ENCODE measurements at places on chromosomes 11 and 22.
A peak's percentile ranks its signal among the peaks of the same experiment; 100 is the strongest.

GRCh38 chr11:16738947-16739815 lies 734 bp downstream of the C11orf58 start:
- no peak for DNase-seq

GRCh38 chr11:14644226-14645014 lies 816 bp downstream of the PDE3B start:
- DNase-seq: peak; percentile 61

DNA sequence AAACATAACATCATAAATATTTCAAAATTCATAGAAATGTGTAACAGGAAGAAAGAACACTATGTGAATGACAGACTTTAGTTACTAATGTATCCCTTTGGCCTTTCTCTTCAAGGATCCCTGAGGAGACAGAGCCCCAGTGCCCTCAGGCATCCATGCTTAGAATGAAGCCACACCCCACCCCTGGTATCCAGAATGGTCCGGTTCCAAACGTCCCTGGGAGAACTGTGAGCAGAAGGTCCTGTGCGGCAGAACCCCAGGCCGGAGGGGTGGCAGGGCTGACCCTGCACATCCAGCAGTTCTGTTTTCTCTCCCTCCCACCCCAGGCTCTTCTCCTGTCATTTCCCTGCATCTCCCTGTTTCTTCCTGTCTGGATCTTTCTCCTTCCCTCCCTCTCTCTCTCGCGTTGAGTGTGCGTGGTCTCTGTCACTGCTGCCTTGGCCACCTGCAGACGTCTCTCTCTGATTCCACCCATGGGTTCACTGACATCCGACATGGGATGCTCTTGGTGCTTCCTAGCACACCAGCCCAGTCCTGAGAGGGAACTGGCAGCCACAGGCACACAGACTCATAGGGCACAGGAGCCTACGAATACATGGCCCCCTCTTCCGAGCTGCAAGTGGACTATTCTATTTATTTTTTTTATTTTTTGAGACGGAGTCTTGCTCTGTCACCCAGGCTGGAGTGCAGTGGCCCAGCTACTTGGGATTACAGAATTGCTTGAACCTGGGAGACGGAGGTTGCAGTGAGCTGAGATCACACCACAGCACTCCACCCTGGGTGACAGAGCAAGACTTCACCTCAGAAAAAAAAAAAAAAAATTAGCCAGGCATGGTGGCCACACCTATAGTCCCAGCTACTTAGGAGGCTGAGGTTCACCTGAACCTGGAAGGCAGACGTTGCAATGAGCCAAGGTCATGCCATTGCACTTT lies 5.7 kb downstream of the RFPL1 start:
- no peak for DNase-seq

DNA sequence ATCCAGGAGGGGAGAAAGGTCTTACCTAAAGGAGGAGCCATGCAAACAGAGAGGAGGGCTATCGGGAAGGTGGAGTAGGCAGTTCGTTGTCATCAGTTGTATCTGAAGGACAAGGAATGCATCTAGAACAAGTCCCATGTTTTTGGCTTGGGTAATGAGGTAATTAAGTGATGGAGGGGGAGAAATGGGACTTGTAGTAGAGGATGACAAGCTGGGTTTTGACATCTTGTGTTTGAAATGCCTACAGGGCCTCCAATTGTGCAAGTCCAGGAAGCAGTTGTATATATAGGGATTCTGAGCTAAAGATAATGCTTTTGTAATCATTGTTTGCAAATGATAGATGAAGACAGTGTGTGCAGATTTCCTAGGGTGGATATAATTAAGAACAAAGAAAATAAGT lies 622.8 kb downstream of the NTM start:
- no peak for DNase-seq

DNA sequence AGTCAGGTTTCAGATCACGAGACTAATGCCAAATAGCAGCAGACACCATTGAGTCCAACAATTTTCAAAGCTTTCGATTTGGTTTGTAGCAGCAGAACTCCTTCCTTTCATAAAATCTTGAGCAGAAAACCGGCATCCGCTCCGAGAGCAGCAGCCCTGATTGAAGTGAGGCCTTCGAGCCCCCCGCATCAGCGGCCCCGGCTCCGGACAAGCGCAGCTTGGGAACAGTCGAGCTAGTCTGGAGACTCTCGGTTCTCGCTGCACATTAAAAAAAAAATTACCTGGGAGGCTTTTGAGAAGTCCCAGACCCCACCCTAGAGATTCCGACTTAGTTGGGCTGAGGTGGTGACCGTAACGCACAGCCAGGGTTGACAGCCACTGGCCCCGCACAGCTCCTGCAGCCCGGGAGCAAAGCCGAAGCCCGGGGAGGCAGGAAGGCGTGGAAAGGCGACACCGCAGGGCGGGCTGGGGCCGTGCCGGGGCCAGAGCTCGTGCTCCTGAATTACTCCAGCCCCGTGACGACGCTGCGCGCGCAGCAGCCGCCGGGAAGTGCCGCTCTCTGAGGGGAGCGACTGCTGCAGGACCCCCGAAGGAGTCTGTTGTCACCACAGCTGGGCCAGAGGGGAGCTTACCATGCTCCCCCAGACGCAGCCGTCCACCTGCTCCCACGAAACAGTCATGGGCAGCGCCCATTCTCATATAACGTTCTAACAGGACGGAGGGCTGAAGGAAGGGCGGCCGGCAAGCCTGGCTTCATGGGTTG lies 57.8 kb downstream of the SPATA19 start:
- DNase-seq: peak; percentile 60

- no peak for DNase-seq
Measured at GRCh38 chr22:32858957-32859356, 57.5 kb downstream of the TIMP3 start.

DNA sequence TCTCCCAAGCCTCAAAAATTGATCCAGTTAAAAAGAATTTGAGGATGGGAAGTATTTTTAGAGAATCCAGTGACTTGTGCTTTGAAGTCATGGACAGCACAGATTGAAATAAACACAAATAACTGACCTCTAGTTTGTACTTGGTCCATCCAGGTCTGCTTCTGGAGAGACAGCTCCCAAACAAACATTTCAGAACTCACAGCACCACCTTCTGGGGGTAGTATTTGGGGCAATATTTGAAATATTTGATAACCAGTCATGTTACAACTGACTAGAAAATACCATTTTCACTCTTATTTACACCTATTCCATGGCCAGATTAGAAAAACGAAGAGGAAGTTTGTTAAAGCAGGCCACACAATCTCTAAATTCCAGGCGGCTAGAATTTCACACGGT lies 56.2 kb downstream of the CTSC start:
- no peak for DNase-seq

GRCh38 chr22:35523167-35523947 lies 17.3 kb upstream of the RASD2 start:
- no peak for DNase-seq

- peak; percentile 25 for DNase-seq
Measured at GRCh38 chr11:57301711-57302423, 22.9 kb downstream of the TNKS1BP1 start.

- DNase-seq: peak; percentile 84
Measured at GRCh38 chr11:111446404-111447111, 65.6 kb downstream of the BTG4 start.

DNA sequence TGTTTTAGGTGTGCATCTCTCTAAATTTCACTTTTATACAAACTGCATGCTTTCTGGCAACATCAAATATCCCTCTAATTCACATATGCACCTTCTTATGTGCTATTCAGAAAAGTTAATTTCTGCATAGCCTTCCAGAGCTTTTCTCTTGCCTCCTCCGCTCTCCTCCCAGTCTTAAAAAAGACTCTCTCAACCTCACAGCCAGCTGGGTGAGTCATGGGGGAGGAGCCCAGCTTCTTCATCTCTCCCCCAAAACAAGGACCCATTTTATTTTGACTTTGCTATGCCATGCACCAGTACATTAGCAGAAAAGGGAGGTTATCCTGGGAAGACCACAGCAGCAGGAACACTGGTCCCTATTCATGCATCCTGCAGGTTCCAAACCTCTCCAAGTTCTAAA lies 234.4 kb downstream of the KCNA4 start:
- DNase-seq: no peak

GRCh38 chr11:57126766-57127400 lies 54.9 kb upstream of the LRRC55 start:
- no peak for DNase-seq

GRCh38 chr22:26852176-26852575 lies 194.8 kb downstream of the MIAT start:
- DNase-seq: no peak

- DNase-seq: no peak
Measured at GRCh38 chr11:70338594-70338993, 59.7 kb upstream of the CTTN start.

- DNase-seq: no peak
Measured at GRCh38 chr22:19150482-19151328, 613 bp upstream of the GSC2 start.

GRCh38 chr22:28819253-28820096 lies 19.1 kb upstream of the XBP1 start:
- DNase-seq: no peak

DNA sequence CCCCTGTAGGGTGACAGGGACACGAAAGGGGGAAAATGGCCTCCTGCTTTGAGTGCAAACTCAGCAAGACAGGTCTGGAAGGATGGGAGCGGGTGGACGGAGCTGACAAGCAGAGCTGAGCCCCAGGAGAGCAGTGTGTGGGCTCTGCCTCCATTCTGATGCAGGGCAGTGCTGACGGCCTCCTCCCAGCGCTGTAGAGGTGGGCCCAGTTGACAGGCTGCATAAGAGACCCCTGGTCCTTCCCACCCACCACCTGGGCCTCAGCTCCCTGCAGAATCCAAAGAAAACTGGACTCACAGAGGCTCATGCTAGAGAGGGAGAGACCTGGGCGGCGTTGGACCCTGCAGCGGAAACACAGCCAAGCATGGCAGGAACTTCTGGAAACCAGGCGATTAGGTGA lies 1113.4 kb downstream of the BRD1 start:
- DNase-seq: peak; percentile 7

- no peak for DNase-seq
Measured at GRCh38 chr11:123479048-123479837, 49.2 kb downstream of the GRAMD1B start.

- DNase-seq: peak; percentile 92
Measured at GRCh38 chr22:20020533-20021195, at the start of gene TANGO2. Gene TANGO2 (plus strand): TSS chr22:20021110. CDS start chr22:20036799, 15,689 bp downstream.

DNA sequence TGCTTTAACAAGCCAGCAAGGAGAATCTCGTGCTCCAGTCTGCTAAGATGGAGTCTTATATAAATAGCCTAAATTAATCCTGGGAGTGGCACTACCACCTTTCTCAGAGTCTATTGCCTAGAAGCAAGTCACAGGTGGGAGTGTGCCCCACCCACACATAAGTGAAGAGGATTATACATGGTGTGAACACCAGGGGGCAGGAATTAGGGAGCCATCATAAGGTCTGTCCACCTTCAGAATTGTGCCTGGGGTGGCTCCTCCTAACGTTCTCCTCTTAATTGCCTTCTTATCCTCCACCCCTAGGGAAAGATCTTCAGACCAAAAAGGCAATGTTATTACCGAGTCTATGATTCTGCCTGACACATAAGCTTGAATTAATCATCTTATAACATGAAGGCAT lies 276.8 kb upstream of the SESN3 start:
- DNase-seq: no peak

DNA sequence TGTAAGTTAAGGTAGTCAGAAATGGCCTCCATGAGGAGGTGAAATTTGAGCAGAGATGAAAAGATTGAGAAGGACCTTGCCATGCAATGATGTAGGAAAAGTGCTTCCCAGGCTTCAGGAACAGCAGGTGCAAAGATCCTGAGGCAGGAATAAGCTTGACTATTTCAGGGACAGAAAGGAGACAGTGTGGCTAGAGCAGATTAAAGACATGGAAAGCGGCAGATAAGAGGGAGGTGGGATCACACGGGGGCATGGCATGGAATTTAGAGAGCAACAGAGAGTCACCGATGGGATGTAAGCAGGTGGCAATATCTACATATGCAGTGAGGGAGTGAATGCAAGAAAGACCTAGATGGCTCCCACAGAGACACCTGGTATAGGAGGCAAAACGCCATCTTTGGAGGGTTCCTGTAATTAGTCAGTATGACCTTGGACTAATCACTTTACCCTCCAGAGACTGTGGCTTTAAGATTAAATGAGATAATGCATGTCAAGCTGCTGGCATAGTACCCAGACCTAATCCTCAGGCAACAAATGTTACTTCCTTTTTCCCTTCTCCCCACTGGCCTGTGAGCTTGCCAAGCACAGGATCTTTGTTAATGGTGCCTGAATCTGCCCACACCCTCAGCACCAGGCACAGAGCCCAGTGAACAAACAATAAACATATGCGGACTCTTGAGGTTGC lies 24.6 kb upstream of the ACER3 start:
- DNase-seq: peak; percentile 56

GRCh38 chr11:18697576-18697975 lies 1.0 kb upstream of the TMEM86A start:
- no peak for DNase-seq

DNA sequence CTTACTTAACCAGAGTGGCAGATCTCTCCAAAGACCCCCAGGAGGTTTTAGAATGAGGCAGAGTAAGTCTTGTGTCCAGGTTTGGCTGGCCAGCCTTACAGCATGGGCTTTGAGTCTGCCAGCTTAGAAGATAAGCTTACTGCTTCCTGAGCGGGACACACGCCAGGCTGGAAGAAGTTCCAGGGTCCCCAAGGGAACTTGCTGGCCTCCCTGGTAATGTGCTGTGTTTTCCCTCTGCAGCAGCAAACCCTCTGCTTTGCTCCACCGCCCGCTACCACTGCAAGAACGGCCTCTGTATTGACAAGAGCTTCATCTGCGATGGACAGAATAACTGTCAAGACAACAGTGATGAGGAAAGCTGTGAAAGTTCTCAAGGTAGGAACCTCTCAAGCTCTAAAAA lies 154.2 kb downstream of the LDLRAD3 start:
- DNase-seq: no peak

GRCh38 chr22:27873472-27873871 lies 45.6 kb downstream of the PITPNB start:
- no peak for DNase-seq

All from left hindlimb (tissue), 1 donor.